ENCODE measurements at places on chromosomes 16 and 17.

DNA sequence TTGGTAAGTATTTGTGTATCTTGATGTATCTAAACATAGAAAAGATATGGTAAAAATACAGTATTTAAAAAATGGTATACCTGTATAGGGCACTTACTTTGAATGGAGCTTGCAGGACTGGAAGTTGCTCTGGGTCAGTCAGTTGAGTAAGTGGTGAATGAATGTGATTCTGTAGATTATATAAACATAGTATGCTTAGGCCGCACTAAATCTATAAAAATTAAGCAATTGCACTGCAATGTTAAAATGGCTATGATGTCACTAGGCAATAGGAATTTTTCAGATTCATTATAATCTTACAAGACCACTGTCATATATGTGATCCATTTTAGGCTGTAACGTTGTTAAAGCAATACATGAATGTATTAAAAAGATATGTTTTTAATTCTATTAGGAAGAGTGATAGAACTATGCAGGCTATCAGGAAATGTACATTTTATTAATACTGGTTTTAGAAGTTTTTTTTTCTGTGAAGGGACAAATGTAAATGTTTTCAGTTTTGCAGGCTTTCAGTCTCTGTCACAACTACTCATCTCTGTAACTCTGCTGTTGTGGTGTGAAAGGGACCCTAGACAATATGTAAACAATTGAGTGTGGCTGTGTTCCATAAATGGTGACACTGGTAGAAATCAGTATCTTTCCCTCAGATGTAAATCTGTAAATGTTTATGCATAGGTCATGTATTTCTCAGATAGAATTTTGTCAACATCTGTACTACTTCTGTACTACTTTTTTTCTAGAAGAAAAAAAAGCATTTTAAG, 10.5 kb downstream of the CBFB start:
- no peak for DNase-seq

DNA sequence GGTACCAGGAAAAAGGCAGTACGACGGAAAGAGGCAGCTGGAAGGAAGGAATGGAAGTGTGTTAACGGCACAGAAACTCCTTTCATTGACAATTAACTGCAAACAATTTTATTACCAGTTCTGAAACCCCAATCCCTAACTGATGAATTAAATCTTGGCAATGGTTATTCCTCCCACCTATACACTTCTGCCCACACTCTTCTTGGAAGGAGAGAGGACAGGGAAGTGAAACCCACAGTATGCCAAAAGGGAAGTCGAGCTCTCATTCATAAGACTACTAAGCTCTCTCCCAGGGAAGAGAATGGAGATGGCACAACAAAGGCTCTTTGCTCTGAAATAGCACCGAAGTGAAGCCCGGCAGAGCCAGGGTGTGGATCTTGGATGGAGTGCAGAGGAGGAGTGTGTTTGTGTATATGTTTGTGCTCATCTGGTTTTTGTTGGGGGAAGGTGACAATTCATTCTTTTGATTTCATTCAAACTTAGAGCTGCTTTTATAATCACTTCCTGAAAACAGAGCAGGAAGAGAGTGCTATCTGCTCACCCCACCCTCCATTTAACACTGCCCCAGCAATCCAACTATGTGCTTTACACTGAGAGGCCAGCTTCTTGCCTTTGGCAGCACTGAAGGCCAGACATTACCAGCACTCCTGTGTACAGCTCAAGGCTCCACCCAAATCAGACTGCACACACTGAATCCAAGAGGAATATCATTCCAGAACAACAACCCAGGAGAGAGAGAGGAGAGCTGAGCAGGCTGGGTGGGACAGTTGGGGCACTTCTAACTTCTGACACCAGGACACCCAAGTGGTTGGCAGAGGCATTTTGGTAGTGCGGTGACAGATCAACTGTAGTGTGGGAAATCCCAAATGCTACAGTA, 68.7 kb downstream of the HIC1 start:
- DNase-seq: no peak

- DNase-seq: peak; percentile 95
These were observed 5.2 kb upstream of the MRPL38 start for GRCh38 chr17:75909812-75910274.

DNA sequence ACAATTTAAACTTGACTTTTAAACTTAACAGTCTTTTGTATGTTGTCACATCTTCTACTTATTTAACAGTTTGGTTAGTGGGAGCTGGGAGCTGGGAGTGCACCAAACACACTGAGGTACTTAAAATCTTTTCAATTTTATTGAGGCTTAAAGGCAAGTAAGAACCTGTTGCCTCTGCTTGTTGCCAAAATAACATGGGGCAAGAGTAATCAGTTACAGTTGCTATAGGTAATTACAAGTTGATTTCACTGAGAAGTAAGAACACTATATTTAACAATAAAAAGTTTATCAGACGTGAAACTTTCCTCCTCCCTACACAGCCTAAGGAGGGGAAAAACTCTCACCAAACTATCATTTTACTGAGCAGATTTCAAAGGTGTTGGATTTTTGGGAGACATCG, 135.2 kb downstream of the FTO start:
- peak; percentile 44 for DNase-seq

DNA sequence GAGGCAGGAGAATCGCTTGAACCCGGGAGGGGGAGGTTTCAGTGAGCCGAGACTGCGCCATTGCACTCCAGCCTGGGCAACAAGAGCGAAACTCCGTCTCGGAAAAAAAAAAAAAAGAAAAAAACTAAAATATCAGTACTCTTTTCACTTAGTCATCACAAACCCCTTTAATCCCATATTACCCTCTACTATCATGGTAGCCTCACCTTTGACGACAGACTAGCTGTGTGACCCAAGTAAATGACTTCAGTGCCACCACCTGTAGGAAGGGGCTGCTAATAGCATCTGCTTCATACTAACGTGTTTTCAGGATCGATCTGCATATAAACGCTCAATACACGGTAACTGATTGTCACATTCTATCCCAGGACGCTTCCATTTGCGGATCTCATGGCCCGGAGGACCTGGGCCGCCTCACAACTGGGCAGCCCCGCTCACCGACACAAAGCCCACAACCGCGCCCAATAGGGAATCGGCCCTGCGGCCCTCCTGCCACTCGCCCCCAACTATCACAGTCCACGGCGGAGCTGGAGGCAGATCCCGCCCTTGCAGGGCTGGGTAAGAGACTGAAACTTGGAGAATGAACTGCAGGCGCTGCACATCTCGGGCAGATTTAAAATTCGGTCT, 1.1 kb upstream of the ZNF263 start:
- peak; percentile 94 for DNase-seq

Measured in NCI-H1417 (cell line).